ENCODE measurements at places on chromosomes 2 and 18. TPM values are rescaled to one million over a fixed set of nuclear protein-coding genes. Genes with fewer than 3 reads are reported as not detected.

SNTG2 gene
- total RNA-seq, result not detected

TANC1 gene
- total RNA-seq, result 134 TPM

CTNNA2 gene
- total RNA-seq, result 5.1 TPM

MAP3K19 gene
- total RNA-seq, result not detected

C2orf15 gene
- total RNA-seq, result 7.8 TPM

FOXD4L1 gene
- 0.49 TPM for total RNA-seq

SERPINB4 gene
- total RNA-seq, result not detected

SPRED2 gene
- total RNA-seq, result 31.5 TPM

CD207 gene
- not detected for total RNA-seq

BUB1 gene
- total RNA-seq, result 21.2 TPM

TNFAIP6 gene
- total RNA-seq, result 1.2 TPM

EMILIN1 gene
- 179 TPM for total RNA-seq

DNA sequence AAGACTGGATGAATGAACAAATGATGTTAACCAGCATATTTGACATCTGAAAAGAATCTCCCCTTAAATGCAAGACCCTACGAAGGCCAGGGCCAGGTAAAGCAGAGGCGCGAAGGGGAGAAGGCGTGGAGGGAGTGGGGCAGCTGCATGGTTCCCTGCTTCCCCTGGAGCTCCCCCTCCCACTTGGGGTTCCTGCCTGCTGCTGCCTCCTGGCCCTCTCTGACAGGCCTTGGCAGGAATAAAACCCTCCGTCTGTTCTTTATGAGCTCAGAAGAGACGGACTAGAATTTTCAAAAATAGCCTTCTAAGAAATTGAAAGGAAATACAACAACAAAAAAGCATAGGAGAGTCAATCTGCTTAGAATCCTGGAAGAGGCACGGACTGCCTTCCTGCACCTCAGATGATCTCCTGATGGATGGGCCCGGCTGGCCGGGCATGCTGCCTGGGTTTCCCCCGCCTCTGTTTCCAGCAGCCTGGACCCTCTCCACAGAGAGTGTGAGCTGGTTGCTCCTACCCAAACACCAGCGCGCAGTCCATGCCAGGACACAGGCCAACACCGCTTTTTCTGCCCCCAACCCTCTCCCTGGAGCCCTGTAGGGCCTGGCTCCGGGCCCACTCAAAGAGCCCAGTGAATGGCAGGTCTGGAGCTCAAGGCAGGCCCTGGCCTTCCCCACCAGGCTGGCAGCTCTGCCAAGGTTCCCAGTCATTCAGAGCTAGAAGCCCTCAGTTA lies 23.9 kb downstream of the CFAP65 start:
- DNase-seq, result no peak
- H3K4me3 ChIP-seq, result no peak overlapping the region
- H3K27me3 ChIP-seq, result peaks cover 80% of the 10 kb centered on the region
- H3K4me1 ChIP-seq, result no peaks in the 10 kb centered on the region
- no peaks in the 10 kb centered on the region for H3K36me3 ChIP-seq

DNA sequence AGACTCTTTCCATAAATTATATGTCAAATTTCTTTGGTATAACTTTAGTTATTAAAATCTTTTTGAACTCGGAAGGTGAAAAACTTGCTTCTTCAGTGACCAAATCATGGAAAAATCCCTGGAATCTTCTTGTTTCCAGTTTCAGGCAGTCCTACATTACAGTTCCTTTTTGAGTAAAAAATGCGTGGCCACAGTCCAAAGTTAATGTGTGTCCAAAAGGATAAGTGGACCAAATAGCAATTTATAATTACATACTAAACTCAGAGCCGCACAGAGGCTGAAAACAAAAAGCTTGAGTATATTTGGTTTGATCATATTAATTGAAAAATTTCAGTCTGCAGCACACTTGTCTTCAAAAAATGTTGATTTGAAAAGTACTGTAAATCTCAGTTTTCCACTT lies 28.4 kb upstream of the DYNC2LI1 start:
- H3K36me3 ChIP-seq, result no peaks in the 10 kb centered on the region
- no peak for DNase-seq
- no peak overlapping the region for H3K4me3 ChIP-seq
- peak overlapping the region; percentile 89 for H3K27ac ChIP-seq
- peaks cover 14% of the 10 kb centered on the region for H3K4me1 ChIP-seq

DNA sequence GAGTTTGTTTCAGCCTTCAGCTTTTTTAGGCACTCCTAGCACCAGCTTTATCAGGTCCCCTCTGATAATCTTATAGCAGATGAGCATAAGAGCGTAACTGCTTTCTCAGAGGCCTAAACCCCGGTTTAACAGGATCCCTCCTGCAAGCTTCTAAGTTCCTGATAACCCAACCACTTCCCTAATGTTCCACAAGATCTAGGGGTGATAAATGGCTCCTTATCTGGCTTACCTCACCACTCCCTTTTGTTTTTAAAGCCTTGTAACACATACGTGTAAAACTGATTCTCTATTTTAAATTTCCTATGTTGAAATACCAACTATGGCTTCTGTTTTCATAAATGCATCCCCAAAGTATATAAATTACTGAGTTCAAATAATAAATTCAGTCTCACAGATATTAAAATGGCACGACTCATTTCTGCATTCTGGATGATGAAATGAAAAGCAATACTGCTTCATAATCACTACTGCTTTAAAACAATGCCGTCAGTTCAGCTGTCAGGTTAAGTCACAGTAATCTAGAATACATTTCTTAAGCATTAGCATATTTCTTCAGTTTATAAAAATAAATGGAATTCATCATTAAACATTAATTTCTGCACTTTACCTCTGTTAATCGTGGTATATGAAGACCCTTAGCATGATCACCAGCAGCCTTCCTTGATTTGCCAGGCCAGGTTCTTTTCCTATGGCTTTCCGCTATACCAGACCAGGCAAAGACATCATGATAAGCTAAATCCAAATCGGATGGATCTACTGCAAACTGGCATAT lies 126.3 kb downstream of the C2orf74 start:
- DNase-seq, result no peak
- H3K27ac ChIP-seq, result no peak overlapping the region
- H3K4me1 ChIP-seq, result no peaks in the 10 kb centered on the region
- H3K27me3 ChIP-seq, result no peaks in the 10 kb centered on the region

GRCh38 chr2:206981739-206982340 lies 42.5 kb downstream of the CPO start:
- DNase-seq, result peak; percentile 78
- H3K27me3 ChIP-seq, result peaks cover 20% of the 10 kb centered on the region
- no peak overlapping the region for H3K27ac ChIP-seq

- H3K36me3 ChIP-seq, result no peaks in the 10 kb centered on the region
- peaks cover 2% of the 10 kb centered on the region for H3K27me3 ChIP-seq
- peak overlapping the region; percentile 24 for H3K4me3 ChIP-seq
These were observed 27.9 kb downstream of the MGAT4A start for GRCh38 chr2:98702858-98703620.

DNA sequence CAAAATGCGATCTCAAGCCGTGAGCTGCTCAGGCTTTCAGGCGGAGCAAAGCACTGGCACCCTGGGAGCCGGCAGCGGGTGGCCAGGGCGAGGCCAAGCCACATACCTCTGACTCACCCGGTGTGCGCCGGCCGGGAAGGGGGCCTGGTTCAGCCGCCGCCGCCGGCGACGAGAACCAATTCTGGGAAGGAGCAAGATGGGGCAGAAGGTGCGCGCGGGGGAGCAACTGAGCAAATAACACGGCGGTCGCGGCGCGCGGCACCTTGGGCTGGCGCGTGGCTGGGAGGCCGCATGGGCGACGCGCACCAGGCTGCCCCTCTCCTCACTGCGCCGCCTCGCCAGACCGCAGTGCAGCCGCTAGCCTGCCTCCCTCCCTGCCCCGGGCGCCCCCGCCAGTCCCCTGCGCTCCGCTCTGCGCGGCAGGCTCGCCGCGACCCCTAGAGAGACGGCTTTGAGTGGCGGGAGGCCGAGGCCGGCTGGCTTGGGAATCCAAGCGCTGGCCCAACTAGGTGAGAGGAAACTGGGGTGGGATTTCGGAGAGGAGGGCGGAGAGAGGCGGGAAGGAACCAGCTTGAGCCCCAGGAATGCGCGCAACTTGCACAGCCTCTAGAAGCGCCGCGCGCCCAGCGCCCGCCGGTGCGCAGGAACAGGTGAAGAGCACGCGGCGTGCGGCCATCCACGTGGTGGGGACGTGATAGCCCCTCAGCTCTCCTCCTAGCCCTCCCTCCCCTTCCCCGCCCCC lies 3.2 kb downstream of the NRP2 start:
- peak overlapping the region; percentile 69 for H3K27ac ChIP-seq
- H3K36me3 ChIP-seq, result no peaks in the 10 kb centered on the region
- peaks cover 31% of the 10 kb centered on the region for H3K27me3 ChIP-seq
- peaks cover 78% of the 10 kb centered on the region for H3K4me1 ChIP-seq

GRCh38 chr2:206028101-206028500 lies 57.9 kb downstream of the INO80D start:
- H3K27me3 ChIP-seq, result no peaks in the 10 kb centered on the region
- H3K4me1 ChIP-seq, result no peaks in the 10 kb centered on the region
- DNase-seq, result no peak
- H3K4me3 ChIP-seq, result no peak overlapping the region
- H3K27ac ChIP-seq, result no peak overlapping the region

DNA sequence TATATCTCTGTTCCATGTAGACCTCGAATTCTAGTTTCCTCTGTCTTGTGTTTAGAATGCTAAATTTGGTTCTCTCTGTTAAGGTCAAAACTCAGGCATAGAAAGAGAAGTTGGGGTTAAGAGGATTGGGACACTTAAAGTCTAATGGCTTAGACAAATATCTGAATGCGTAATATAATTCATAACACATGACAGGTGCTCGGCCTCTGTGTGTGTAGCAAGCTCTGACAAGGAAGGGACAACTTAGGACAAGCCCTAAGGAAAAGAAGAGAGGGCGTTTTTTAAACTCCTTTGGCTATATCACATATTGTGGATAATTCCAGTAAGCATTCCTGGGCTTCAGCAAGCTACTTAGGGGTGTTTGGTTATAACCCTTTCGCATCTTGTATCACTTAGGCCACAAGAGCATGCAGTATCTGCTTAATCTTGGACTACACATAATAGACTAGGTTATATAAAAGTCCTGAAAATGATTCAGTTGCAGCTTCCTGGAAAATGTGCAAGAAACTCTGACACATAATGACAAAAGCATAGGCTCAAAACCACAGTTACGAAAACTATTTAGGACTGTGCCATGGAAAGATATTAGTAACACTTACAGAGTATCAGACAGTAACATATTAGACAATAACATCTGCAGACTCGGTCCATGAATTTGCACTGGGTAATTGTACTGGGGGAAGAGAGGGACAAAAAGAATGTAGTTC lies 16.1 kb upstream of the CREB1 start:
- peaks cover 2% of the 10 kb centered on the region for H3K27me3 ChIP-seq
- DNase-seq, result no peak
- no peaks in the 10 kb centered on the region for H3K36me3 ChIP-seq
- no peak overlapping the region for H3K27ac ChIP-seq
- H3K4me1 ChIP-seq, result peaks cover 21% of the 10 kb centered on the region

DNA sequence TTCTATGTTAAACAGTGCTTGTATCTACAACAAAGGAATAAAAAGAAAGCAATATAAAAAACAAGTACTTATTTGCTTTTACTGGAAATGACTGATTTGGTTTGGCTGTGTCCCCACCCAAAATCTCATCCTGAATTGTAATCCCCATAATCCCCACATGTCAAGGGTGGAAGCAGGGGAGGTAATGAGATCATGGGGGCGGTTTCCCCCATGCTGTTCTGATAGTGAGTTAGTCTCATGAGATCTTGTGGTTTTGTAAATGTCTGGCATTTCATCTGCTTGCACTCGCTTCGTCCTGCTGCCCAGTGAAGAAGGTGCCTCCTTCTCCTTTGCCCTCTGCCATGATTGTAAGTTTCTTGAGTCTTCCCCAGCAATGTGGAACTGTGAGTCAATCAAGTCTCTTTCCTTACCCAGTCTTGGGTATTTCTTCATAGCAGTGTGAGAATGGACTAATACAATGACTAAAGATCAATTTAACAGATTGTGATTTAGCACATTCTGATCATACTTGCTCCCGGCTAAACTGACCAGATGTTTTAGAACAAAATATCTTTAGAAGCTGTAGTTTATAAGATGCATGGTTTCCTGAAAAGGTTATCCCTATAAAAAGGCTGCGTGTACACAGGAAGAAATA lies 19.9 kb downstream of the PTH2R start:
- no peaks in the 10 kb centered on the region for H3K27me3 ChIP-seq
- no peak for DNase-seq
- H3K27ac ChIP-seq, result no peak overlapping the region
- no peak overlapping the region for H3K4me3 ChIP-seq

GRCh38 chr2:160411167-160411566 lies 82.4 kb downstream of the RBMS1 start:
- no peak overlapping the region for H3K27ac ChIP-seq
- no peaks in the 10 kb centered on the region for H3K27me3 ChIP-seq
- no peaks in the 10 kb centered on the region for H3K36me3 ChIP-seq
- H3K4me1 ChIP-seq, result peaks cover 27% of the 10 kb centered on the region
- no peak for DNase-seq
- H3K4me3 ChIP-seq, result no peak overlapping the region

- no peaks in the 10 kb centered on the region for H3K36me3 ChIP-seq
- H3K4me1 ChIP-seq, result peaks cover 20% of the 10 kb centered on the region
- H3K27me3 ChIP-seq, result peaks cover 13% of the 10 kb centered on the region
- H3K4me3 ChIP-seq, result no peak overlapping the region
- DNase-seq, result no peak
These were observed 311.2 kb downstream of the LPIN1 start for GRCh38 chr2:12057436-12058166.

GRCh38 chr18:36381075-36381474 lies 83.6 kb downstream of the FHOD3 start:
- H3K36me3 ChIP-seq, result no peaks in the 10 kb centered on the region
- no peak overlapping the region for H3K4me3 ChIP-seq
- H3K27me3 ChIP-seq, result no peaks in the 10 kb centered on the region
- peak overlapping the region; percentile 64 for H3K27ac ChIP-seq
- DNase-seq, result no peak

Measured in mesothelial cell of epicardium (in vitro differentiated cells).